LoVo (cell line): ENCODE measurements at places on chromosomes 4 and X.

DNA sequence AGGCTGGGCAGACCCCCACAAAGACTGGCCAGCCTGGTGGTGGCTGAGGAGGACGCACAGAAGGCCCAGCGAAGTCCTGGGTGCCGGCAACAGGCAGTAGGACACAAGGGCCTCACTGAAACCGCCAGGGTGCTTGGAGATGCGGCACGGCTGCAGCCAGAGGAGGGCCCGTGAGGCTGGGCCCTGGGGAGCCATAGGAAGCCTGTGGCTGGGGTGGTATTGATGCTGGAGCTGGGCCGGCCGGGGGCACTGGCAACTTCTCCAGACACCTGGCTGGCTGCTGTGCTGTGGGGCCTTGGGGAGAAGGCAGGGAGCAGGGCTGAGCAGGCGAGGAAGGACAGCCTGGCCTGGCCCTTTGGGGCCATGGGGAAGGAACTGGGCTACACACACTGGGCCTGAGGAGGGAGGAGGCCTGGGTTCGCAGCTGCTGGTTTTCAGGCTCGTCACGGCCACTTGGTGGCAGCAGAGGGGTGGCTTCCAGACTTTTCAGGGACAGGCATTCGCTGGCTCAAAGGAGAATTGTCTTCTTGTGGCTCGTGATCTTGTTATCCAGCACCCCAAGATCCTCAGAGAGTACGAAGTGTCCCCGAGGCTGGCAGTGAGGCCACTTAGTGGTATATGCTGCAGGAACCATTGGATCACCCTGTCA lies 37.2 kb downstream of the ATP2B3 start:
- DNase-seq, result peak; percentile 42

GRCh38 chrX:115957862-115958490 lies 212.6 kb upstream of the AGTR2 start:
- DNase-seq, result no peak

DNA sequence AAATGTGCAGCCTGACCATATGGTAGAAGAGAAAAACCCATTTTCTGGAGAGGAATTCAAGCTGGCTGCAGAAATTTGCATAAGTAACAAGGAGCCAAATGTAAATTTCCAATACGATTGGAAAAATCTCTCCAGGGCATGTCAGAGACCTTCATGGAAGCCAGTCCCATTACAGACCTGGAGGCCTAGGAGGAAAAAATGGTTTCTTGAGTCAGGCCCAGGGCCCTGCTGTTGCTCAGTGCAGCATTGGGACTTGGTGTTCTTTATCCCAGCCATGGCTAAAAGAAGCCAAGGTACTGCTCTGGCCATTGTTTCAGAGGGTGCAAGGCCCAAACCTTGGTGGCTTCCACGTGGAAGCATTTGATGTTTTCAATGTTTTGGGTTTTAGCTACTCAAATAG lies 70.6 kb downstream of the MAGEC2 start:
- no peak for DNase-seq

DNA sequence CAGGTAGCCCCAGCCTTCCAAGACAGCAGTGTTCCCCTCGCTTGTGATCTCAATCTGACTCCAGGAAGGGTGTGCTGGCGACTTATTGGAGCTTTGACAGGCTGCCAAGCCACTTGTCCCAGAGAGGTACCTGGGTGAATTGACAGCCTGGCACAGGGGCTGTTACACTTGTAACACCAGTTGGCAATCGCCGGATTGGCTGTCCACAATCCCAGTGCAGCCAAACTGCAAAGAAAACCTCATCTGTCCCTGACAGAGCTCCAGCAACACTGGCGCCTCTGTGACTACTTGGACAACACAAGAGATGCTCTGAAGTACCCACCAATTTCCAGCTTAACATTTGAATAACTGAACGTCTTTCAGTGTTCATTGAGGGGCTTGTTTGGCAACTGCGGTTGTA lies 76.8 kb upstream of the PRPS1 start:
- DNase-seq, result no peak

- DNase-seq, result no peak
These were observed 63.3 kb upstream of the ANXA10 start for GRCh38 chr4:168028970-168029597.

- peak; percentile 9 for DNase-seq
These were observed 78.1 kb downstream of the BMP15 start for GRCh38 chrX:50988649-50989048.

GRCh38 chr4:78244705-78245485 lies 187.8 kb downstream of the FRAS1 start:
- DNase-seq, result no peak

DNA sequence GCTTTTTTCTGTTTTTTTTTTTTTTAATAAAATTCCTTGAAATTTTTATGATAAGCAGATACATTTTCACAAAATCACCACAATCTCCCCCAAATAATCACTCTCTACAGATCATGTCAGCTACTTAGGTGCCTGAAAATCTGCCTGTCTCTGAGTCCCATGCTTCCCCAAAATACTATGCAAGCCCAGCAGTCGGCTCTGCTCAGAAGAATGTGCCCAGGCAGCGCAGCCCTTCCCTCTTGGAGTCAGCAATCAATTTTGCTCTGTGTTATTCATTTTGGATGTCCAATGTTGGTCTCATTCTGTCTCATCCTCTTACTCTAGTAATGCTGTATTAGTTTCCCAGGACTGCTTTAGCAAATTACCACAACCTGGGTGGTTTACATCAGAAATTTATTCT lies 24.9 kb upstream of the C1QTNF7 start:
- DNase-seq, result no peak

DNA sequence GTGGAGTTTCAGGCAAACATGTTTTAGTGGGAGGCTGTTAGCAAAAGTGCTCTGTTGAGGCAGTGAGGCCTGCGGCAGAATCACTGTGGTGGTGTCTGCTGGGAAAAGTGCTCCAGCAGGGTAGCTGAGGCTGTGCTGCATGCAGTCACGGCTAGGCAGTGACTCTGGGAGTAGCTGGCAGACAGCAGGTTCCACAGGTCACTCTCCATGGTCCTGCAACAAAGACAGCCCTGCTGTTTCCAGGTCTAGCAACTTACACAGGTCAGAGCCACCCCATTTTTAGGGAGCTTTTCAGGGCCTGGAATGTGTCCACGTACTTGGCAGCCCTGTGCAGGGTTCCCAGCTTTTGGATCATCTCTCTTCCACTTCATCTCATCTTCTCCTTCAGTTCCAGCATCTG lies 184.3 kb downstream of the NAA11 start:
- DNase-seq, result peak; percentile 3

DNA sequence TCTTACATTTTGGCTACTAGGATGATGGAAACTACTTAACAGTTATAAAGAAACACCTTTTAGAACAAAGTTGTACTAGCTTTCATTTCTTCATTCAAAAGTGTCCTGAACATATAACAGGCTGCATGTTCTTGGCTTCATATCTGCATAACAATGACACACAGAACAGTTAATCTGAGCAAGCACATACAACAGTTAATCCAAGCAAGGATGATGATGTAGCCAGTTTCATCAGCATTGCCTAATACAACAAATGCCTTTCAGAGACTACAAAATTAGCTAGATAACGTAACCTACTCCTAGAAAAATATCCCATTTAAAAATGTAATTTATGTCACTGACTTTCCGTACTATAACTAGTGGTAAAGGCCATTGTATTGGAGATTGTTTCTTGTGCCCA lies 182.1 kb downstream of the SCFD2 start:
- no peak for DNase-seq

- no peak for DNase-seq
These were observed 196.2 kb upstream of the PGRMC2 start for GRCh38 chr4:128483816-128484215.

GRCh38 chr4:122378711-122379110 lies at the start of gene ADAD1:
Gene ADAD1, plus strand, starts transcription at chr4:122379011. Its CDS starts 1,059 bp downstream, at chr4:122380070.
- no peak for DNase-seq

DNA sequence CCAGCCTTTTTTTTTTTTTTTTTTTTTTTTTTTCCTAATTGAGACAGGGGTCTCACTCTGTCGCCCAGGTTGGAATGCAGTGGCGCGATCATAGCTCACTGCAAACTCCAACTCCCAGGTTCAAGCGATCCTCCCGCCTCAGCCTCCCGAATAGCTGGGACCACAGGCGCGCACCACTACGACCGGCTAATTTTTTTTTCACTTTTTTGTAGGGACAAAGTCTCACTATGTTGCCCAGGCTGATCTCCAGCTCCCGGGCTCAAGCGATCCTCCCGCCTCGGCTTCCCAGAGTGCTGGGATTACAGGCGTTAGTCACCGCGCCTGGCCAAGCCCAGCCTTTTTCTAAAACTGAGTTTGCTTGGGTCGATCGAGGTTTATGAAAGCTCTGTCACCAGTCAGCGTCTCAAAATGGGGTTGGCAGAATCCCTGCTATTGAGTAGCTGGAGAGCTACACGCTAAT lies 1.3 kb upstream of the OTUD5 start:
- DNase-seq, result peak; percentile 37

- no peak for DNase-seq
These were observed 47.8 kb downstream of the DCUN1D4 start for GRCh38 chr4:51890760-51891159.

- DNase-seq, result no peak
These were observed 82.8 kb downstream of the CCKAR start for GRCh38 chr4:26407476-26407875.

GRCh38 chrX:72685018-72685417 lies 29.1 kb downstream of the PHKA1 start:
- DNase-seq, result no peak

GRCh38 chrX:153999359-154000037 lies 20.2 kb downstream of the IRAK1 start:
- no peak for DNase-seq

- no peak for DNase-seq
These were observed 70.9 kb downstream of the CYTL1 start for GRCh38 chr4:4948370-4948769.

GRCh38 chr4:4455210-4455865 lies 68.4 kb downstream of the NSG1 start:
- no peak for DNase-seq

DNA sequence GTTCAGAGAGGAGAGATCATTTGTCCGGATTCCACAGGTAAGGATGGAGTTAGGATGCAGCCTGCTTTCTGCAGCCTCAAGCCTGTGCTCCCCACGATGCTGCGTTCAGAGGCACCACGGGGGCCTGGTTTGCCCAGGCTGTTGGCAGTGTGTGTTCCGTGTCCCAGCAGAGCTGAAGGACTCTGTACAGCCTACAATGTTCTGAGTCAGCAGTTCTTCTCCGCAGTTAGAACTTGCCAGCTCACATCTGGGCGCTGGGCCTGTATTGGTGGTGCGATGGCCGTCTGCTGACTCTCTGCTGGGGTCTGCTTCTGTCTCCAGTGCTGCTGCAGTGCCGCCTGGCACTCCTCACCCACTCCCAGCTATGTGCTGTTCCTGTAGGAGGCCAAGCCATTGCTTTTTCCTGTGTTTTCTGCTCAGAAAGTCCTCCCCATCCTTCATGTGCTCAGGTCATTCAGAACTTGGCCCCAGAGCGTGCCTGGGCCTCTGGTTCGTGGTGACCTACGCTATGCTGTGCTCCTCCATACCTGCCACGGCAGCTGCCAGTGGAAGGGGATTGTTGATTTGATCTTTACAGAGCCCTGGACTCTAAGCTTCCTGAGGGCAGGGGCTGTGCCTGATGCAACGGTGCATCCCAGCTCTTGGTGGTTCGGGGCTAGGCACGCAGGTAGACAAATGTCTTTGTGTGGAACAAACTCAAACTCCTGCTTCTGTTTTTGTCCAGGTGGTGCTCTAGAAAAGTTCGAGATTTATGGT lies 42.6 kb upstream of the TADA2B start:
- no peak for DNase-seq

DNA sequence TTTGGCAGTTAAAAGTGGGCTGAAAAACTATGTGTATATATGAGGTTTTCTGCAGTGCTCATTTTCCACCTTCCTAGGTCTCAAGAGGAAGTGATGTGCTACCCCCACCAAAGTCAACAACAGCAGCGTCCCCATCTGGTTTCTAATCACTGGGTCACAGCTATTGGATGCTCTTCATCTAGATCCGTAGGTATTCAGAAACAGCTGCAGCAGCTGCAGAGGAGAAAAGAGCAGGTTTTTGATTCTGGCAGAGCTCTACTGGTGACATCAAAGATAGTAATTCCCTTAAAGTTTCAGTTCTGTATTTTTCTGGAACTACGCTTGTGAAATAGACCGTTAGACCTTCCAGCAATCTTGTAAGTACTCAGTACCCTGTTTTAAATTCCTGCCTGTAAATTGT lies 5.8 kb upstream of the GUCY2F start:
- DNase-seq, result no peak

GRCh38 chr4:70179811-70180210 lies 15.7 kb upstream of the ODAM start:
- DNase-seq, result no peak

- no peak for DNase-seq
These were observed 30.4 kb downstream of the GNL3L start for GRCh38 chrX:54560411-54560810.

- no peak for DNase-seq
These were observed 564 bp downstream of the FAM149A start for GRCh38 chr4:186104890-186105646.

DNA sequence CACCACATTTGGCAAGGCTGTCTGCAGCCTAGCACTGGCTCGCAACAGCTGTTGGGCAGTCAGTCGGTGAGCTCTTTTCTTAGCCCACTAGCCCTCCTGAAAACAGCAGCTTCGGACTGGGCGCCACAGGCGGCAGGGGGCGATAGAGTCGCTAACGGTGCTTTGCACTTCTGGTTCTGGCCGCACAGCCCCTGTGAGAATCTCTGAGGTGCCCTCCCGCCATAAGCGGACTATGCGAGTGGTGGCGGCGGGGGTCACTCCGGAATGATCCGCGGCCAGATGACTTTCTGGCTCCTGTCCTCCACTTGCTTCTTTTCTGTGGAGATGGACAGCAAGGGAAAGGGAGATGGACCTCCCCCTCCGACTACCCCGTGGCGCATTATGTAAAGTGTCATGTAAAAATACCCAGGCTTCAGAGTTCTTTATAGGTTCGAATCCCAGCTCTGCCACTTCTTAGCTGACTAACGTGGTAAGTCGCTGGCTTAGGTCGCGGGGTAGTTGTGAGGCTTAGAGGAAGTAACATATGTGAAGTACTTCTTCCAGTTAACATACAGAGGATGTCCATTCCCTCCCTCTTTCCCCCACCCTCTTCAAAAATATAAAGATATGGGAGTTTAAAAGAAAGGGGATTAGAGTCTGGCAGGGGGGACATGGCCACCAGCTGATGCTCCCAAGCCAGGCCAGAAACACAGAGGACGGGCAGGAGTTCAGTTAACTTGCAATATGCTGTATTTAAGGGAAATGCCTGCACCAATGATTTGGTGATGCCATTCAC lies 11.0 kb downstream of the ARHGAP36 start:
- DNase-seq, result no peak

- no peak for DNase-seq
These were observed 7.1 kb upstream of the ADH1C start for GRCh38 chr4:99359480-99360204.

- peak; percentile 3 for DNase-seq
These were observed 104.8 kb upstream of the CASK start for GRCh38 chrX:42028109-42028508.

DNA sequence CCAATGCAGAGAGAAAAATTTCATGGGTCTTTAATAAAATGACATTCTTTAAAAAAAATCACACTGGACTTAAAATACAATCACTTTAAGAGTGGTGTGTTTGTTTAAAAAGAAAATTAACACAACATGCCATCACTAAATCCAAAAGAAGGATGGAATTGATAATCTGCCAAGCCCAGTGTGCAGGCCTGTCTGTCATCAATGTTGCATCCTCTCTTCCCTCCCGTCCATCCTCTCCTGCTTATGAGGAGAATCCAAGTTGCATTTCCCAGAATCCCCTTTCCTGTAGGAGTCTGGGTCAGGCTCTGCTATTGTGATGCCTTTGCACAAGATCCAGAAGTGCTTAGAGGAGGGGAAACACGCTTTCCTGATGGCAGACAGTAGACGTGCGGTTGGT lies 169.4 kb downstream of the MID1 start:
- no peak for DNase-seq
